MM.1S (cell line): ENCODE measurements at places on chromosomes 13 and 19.

DNA sequence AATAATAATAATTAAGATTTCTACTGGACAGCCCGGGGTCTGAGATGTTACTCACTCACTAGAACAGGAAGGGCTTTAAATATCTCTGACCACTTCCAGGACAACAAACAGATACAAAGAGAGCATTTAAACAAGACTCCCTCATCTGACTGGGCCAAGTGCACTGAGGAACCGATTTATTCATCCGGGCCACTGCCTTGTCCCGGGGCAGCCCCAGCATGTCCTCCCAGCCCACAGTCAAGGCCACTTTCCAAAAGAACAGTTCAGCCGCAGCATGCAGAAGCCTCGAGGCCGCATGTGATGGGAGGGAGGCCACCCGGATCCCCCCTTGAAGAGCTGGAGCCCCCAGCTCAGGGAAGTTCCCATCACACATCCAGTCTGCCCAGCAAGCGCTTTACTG is 30.5 kb downstream of the MLLT1 start:
- DNase-seq, result no peak

DNA sequence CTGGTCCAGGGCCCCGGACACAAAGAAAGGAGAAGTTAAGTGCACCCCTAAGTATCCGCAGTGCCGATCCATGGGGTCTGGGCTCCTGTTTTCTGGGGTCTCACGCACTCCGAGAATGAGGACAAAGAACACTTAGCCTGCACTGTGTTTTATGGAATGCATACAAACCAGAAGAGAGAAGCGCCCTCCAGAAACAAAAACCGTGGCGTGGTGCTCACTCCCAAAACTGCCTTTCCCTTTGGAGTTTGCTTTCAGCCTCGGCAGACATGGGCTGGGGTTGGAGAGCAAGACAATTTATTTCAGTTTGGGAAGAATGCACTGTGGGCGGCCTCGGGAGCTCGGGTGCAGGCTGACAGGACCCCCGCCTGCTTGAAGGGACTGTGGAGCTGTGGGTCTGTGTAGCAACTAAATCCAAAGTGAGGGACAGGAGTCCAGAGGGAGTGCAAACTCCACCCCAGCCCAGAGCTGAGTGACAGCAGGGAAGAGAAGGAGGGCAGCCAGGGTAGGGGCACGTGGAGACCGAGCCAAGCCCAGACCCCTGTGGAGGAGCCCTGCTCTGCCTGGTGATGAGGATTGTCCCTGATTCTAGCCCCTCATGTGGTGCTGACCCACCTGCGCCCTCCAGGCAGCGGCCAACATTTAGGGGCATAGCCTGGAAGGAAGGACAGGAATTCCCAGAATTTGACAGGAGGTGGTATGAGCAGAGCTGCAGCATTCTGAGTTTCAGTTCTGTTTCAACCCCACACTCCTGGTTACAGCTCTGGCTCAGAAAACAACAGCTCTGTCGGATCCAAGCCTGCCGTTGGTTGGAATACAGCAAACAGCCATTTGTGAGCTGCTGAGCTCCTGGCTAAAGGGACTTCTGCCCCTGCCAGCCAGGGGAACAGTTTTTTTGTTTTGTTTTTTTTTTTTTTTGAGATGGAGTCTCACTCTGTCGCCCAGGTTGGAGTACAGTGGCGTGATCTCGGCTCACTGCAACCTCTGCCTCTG is 37.8 kb upstream of the POP4 start:
- no peak for DNase-seq

- no peak for DNase-seq
Observed at GRCh38 chr13:60229708-60230272, 66.1 kb upstream of the DIAPH3 start.

- DNase-seq, result no peak
Observed at GRCh38 chr13:33323801-33324510, 38.4 kb upstream of the STARD13 start.

DNA sequence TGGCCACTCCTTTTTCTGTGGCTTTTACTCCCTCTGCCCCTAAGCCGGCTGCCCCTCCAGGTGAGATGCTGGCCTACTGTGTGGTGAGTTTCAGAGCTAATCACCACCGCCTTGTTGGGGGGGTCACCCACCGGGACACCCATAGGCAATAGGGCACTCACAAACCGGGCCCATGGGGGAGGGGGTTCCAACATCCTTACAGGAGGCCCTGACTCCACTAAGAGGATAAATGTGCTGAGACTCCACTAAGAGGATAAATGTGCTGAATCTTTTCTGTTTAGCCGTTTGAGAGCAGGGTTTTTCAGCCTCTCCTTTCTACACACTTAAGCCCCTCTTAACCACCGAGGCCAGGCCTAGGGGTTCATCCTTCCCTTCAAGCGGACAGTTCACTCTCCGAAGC is 73.7 kb downstream of the SLC15A1 start:
- no peak for DNase-seq
